NCI-H1417 treated with DMSO at 0.1 percent for 48 hours (cell line): ENCODE measurements at places on chromosomes 2 and 18.
A peak's percentile ranks its signal among the peaks of the same experiment; 100 is the strongest.

GRCh38 chr2:174158003-174158402 lies 90.3 kb downstream of the OLA1 start:
- DNase-seq, result no peak

GRCh38 chr2:64137567-64137966 lies 6.7 kb downstream of the PELI1 start:
- no peak for DNase-seq

DNA sequence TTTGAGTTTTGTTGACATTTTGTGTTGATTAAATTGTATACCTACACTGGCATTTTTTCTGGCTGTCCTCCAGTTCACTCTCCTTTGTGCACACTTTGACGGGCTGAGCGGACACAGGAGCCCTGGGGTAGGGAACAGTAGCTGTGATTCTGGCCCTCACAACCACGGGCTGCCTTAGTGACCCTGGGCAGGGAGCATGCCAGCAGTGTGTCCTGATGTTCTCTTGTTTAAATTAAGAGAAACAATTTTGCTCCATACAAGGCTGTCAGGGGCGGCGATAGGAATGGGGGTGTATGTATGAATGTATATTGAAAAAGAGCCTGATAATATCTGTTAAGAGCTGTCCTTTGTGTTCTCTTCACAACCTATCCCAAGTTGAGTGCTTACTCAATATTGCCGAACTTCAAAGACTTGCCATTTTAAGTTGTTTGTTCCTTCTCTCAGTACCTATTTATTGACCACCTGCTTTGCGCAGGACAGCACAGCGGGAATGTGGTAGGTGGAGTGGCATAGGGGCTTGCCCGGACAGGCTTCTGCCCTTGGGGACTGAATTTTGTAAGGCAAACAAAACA lies 103.7 kb upstream of the EML6 start:
- DNase-seq, result no peak

GRCh38 chr2:205566606-205567168 lies 115.6 kb upstream of the NRP2 start:
- no peak for DNase-seq

DNA sequence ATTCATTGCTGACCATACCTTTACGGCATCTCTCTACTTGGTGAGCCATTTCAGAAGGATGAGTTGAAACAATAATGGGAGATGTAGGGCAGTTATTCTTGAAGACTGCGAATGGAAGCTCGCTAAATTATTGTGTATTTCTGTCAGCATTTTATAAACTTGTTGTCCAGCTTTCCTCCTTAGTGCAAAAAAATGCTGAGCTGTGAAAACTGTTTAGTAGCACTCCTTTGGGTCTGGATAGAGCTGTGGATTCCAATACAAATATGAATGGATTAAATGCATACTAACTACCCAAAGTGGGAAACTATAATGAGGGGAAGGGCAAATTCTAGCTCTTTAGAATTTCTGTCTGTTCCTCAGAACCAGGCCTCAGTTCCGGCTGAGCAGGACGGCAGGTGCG lies 461.6 kb downstream of the TXNL1 start:
- DNase-seq, result no peak

DNA sequence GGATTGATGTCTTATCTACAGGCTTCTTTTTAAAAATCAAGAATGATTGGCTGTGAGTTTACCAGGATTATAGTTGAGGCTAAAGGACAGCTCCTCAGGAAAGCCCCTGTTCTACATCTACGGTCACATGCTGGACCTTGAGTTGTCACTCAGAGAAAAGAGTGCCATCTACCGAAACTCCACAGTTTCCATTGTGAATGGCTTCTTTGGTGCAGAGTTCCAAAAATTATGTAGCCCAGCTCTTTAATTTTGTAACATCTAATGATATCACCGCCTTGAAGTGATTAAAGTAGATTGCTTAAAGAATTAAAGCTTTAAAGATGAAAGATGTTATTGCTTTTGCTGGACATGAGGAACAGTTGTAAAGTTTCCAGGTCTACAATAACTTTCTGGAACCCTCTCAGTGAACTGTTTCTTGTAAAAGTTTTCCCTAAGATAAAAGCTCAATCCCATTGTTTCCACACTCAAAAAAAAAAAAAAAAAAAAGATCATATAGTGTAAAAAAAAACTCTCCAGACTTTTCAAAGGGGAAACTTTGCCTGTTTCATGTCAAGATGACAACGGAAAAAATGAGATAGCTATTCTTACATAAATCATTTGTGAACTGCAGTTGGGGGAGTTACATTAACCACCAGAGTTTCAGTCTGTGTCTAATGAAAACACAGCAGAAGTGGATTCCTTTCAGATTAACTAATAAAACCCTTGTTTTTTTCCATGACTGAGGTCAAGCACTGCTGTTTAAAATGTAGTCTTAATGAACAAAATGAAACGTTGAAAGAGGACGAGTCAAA lies 4.3 kb downstream of the COL3A1 start:
- DNase-seq, result no peak

GRCh38 chr2:240257940-240258580 lies 117.6 kb upstream of the OTOS start:
- DNase-seq, result no peak

GRCh38 chr2:73832930-73833329 lies 4.2 kb downstream of the STAMBP start:
- DNase-seq, result no peak

DNA sequence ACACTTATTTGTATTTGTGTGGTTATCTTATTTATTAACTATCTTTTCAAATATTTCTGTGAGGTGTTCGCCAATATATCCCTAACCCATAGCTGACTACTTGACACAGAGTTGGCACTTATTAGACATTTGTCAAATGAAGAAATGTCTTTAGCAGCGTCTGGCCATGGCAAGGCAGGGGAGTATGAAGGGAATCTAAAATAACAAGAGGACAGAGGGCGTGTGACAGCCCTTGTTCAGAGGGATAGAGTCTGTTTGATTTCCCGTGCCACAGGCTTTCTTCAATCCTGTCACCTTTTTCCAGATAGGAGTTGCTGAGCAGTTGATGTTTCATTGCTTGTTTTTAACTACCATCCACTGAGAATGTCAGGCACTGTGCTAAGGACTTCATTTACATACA lies 53.6 kb upstream of the SLC39A10 start:
- DNase-seq, result no peak

GRCh38 chr2:219247678-219248642 lies 2.7 kb downstream of the STK16 start:
- no peak for DNase-seq

GRCh38 chr18:55477860-55478581 lies 110.0 kb downstream of the TCF4 start:
- DNase-seq, result no peak

- no peak for DNase-seq
These were observed 246.5 kb downstream of the GBX2 start for GRCh38 chr2:235921508-235922191.

DNA sequence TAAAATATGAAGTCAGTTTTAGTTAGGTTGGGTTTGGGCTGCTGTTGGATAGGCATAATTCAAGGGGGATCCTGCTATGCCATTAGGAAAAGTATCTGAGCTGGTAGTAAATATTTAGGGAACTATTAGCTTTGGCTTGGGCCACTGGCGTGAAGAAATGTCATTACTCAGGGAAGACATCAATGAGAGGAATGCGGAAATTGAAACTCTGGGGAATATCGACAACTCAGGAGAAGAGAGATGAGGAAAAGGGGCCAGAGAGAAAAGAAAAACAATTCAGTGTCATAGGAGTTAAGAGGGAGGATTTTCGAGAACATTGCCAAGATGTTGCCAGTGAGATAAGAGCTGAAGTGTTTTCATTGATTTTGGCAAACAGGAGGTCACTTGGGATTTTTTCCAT lies 149.7 kb upstream of the PARD3B start:
- no peak for DNase-seq

DNA sequence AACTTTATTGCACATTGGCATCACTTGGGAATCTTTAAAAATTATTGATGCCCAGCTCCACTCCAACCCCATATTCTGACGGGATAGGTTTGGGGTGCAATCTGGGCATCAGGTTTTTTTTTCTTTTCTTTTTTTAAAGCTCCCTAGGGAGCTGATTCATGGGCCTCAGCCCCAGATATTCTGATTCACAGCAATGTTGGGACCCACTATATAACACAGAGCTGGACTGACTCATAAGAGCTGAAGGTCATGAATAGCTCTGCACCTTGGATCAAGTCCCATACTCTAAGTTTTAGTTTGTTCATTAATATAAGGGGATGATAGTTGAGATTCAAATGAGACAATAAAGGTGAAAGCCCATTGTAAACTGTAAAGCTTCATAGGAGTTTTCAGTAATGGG lies 191.1 kb upstream of the REV1 start:
- DNase-seq, result no peak

DNA sequence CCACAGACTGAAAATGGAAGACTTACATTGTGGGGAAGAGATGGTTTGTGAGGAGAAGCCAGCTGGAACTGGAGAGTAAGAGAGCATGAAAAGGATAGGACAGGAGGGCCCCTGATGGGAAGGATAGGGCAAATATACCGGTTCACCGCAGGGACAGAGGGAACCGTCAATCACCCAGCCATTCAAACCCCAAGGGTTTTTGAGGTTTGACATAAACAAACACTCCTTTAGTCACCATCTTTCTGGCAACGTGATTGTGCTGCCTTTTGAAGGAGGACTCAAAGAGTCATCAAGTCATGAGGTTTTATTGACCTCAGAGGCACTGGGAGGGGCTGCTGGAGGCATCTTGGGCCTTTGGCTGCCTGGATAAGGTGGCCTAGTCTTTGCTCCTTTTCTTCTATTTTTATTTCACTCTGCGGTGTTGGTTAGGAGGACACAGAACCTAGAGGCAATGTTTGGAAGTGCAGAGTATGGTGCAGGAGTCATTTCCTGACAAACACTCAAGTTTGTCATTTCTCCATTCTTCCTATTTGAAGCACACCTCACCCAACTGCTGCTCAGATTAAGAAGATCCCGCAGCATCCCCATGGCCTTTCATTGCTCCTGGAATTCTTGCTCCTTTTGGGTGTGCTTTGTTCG lies 487.3 kb upstream of the SPRED2 start:
- no peak for DNase-seq

- DNase-seq, result no peak
These were observed 15.9 kb upstream of the POMC start for GRCh38 chr2:25184254-25184653.

- no peak for DNase-seq
These were observed 8.7 kb upstream of the CHMP1B start for GRCh38 chr18:11842562-11842961.

DNA sequence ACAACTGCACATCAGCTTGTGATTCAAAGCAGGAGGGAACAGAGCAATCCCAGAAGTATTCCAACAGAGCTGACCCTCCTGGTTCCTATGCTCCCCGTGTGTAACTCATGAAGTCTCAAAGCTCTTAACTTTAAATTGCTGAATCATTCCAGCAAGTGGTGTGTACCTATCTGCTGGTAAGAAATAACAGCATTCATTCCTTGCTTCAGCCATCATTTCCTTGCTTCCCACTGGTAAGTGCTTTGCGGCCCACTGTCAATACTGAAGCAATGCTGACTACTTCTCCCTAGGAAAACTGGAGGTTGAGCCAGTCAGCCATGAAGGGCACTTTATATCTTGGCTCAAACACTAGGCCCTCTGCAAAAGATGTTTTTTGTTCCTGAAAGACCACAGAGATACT lies 222.4 kb downstream of the EXOC6B start:
- no peak for DNase-seq

- no peak for DNase-seq
These were observed 738 bp downstream of the CHST9 start for GRCh38 chr18:27184115-27185024.

GRCh38 chr2:41869542-41870264 lies 178.1 kb upstream of the PKDCC start:
- DNase-seq, result no peak

GRCh38 chr2:42844366-42844765 lies 52.0 kb upstream of the HAAO start:
- no peak for DNase-seq

GRCh38 chr2:207546822-207547221 lies 17.1 kb downstream of the CREB1 start:
- DNase-seq, result no peak

GRCh38 chr2:188720811-188721605 lies 253.2 kb upstream of the COL3A1 start:
- no peak for DNase-seq

- no peak for DNase-seq
These were observed 98.8 kb downstream of the OLA1 start for GRCh38 chr2:174149530-174149929.

DNA sequence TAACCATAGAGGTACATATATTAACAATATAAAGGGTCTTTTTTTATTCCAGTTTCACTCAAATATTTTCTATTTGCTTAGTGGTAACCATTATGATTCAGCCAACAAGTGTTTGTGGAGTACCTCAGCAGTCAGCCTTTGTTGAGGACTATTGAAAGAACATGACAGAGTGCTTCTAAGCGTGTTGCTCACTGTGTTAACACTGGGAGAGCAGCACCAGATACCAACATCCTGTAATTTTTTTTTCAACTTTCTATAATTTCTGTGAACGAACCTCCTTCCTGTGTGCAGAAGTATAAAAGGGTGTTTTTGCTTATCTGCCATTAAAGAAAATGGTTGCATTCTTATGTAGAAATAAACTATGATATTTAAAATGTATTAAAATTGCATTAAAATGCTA lies 239.0 kb downstream of the PHLPP1 start:
- peak; percentile 63 for DNase-seq

GRCh38 chr2:11213975-11214374 lies 58.7 kb downstream of the SLC66A3 start:
- no peak for DNase-seq

DNA sequence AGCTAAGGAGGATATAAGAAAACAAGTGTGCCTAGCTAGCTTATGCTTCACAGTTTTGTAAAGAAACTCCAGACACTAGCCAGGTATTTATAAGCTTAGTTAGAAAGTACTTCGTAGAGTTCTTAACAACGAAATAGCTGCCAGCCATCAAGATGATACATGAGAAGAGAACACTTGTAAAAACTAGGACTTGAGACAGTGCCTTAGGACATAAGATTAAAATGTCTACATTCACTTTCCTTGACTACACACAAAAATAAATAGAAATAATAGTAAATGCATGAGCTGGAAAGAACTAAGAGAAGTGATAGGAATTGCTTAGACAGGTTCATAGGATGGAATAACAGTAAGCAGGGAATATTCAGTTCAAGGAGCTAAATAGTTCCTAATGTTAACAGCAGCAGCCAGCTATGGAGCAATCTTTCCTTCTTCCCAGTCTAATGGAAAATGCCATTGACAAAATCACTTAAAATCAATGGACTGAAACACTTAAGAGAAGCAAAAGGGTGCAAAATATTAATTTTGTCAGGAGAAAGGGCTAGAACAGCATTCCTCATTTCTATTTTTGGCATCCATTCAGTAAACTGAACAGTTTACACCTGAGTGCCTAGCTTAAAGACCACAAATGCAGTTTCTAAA lies 186.6 kb downstream of the PDE11A start:
- no peak for DNase-seq

- no peak for DNase-seq
These were observed 2.9 kb upstream of the EN1 start for GRCh38 chr2:118850168-118850900.

- peak; percentile 48 for DNase-seq
These were observed 65.3 kb downstream of the CCDC93 start for GRCh38 chr2:117948615-117949014.

DNA sequence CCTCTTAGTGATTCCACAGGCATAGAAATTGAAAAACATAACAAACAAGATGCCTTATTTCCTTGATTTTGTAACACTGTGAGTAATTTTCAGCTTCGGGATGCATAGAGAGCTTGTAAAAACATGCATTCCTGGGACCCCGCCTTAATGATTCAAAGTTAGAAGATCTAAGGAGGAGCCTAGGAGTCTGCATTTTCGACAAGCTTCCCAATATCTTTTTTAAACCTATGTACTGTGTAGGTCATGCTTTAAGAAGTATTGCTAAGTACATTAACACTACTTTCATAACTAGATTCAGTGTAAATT lies 109.8 kb upstream of the ZNF516 start:
- DNase-seq, result no peak
